Stimulated activated CD8-positive, alpha-beta memory T cell treated with anti-CD3 and anti-CD28 coated beads, Interleukin-15, amount 100 ng/mL, for 48 hours (primary cell): ENCODE measurements at places on chromosomes 4 and X.

DNA sequence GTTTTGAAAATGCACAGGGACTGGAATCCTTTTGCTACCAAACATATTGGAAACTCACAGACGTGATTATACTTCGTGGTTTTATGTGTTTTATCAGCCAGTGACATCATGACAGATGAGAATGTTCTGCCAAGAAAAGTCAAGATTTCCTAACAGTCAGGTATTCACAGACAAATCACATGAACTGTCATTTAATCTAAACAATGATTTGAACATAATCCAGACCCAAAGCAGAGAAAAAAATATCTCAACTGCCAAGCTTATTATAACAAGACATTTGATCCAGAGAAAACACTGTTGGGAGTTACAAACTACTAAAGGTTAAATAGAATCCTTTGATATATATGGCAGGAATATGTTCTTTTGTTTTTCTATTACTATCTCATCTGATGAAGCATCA lies 635.9 kb upstream of the FRG1 start:
- no peak for DNase-seq

DNA sequence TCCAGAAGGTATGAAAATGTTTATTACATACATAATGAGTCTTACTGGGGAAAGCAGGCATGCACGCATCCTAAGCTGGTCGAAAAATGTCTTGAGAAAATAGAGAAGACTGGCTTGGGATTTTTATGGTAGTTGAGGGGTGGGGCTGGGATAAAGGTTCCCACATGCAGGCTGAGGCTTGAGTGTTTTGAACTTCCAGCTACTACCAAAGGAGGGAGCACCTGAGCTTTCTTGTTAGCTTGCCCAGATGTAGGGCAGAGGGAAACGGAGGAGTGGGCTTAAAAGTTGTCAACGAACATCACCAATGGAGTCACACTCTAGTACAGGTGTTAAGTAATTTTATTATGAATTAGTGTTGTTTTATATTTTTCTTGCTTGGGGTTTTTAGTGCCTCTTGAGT lies 39.6 kb upstream of the SRPX start:
- no peak for DNase-seq

DNA sequence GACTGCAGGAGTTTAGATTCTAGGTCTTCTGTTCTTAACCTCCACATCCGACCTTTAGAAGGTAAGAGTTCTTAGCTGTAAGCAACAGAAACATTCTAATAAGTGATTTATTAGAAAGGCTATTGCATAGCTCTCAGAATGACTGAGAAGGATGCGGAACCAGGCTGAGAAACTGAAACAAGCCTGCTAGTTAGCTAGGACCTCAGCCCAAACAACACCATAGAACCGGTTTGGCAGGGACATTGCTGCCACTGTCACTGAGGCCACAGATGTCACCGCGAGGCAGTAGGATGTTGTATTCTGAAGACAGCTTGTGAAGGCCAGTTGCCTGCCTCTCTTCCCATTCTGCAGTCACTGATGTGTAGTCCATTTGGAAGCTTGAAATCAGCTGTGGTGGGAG lies 160.0 kb upstream of the ARX start:
- no peak for DNase-seq

DNA sequence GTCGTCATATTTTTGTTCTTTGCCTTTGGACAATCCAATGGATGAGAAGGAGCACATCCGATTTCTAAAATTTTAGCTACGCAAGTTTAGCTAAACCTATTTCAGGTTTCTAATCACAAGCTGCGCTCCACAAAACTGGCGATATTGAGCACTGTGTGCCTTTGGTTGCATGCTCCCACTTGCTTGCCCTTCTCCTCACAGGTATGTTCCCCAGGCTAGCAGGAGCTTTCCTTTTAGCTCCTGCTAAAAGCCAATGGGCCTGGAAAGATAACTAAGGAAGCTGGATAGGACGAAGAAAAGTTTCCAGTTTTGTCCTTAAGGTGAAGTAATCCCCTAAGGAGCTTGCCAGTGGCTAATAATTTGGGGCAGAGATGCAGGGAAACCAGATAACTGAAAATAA lies 975.2 kb downstream of the FSTL5 start:
- DNase-seq = no peak

DNA sequence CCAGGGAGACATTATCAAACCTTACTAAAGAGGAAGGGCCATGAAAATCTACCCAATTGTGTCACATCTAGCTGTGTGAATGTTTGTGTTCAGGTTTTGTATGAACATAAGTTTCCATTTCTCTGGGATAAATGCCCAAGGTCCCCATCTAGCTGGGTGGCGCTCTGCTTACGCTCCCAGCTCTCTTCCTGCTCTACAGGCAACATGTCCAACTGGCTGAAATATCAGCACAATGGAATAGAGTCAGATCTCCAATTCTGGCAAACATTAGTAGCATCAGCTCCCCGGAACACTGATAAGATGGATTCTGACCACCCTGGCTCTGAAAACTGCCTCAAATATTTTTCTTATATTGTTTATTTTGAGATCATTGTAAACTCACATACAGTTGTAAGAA lies 74.8 kb downstream of the IRF2 start:
- no peak for DNase-seq

DNA sequence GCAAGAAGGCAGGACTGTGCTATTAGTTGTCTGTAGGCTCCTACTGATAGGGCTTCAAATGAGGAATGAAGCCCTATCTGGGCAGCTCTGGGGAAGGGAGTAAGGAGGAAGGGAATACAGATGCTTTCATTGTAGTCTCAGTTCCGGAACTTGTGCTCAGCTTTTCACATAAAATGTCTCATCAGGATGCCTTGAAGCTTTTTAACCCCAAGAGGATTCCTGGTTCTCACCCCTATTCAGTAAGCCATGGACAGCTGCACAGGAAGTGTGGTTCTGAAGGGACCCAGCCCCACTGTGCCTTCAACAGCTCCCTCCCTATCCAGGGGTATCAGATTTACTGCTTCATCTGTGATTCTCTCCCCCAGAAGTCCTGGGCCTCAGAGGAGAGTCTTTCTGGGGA lies 5.0 kb downstream of the ARMCX5 start:
- no peak for DNase-seq

- DNase-seq = no peak
These were observed 71.7 kb upstream of the BCOR start for GRCh38 chrX:40169193-40170101.

GRCh38 chr4:119730671-119730950 lies 102.0 kb upstream of the PDE5A start:
- DNase-seq = no peak

DNA sequence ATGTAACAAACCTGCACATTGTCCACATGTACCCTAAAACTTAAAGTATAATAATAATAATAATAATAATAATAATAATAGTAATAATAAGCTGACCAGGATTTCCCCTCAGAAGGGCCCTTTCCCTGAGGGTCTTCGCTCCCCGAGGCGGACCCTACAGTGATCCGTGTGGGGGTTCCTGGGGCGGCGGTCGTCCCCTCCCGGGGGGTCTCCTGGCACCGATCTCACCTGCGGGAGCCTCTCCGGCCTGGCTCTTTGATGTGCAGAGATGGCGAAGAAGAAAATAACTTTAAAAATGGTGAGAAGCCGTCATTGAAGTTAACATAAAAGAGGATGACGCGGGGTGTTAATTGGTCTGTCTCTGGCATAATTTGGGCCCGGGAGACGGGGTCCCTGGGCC lies 48.2 kb upstream of the PPP2R3B start:
- DNase-seq = no peak

DNA sequence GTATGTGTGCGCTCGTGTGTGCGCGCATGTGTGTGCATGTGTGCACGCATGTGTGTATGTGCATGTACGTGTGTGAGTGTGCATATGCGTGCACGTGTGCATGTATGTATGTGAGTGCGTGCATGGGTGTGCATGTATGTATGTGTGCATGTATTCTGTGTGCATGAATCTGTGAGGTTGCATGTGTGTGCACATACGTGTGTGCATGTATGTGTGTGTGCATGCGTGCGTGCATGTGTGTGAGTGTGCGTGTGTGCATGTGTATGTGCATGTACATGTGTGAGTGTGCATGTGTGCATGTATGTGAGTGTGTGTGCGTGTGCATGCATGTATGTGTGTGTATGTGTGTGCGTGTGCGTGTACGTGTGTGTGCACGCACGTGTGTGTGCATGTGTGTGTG lies 241.5 kb downstream of the SHOX start:
- DNase-seq = no peak

GRCh38 chrX:84218726-84219125 lies 30.7 kb upstream of the RPS6KA6 start:
- DNase-seq = no peak
